Stimulated activated CD4-positive, alpha-beta T cell treated with anti-CD3 and anti-CD28 coated beads, Interleukin-4, amount 100 ng/mL, for 1 hour (primary cell): ENCODE measurements at places on chromosomes 12 and 14.

DNA sequence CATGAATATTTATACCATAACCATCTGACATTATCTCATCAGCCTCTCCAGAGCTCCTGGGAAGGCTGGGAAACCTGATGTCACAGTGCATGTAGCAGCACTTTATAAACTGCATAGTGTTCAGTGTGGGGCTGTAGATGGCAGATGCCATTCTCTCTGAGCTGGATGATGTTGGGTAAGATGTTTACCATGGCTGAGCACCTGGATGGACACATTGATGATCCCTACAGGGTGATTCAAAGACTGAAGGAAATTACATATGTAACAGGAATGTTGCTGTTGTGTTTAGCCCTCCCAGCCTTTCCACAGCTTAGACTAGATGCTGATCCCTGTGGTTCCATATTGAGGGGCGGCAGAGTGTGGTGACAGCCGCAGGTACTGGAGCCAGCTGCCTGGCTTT, 37.4 kb downstream of the IFT43 start:
- DNase-seq = no peak

GRCh38 chr12:98238515-98239130, 276.8 kb upstream of the TMPO start:
- no peak for DNase-seq

DNA sequence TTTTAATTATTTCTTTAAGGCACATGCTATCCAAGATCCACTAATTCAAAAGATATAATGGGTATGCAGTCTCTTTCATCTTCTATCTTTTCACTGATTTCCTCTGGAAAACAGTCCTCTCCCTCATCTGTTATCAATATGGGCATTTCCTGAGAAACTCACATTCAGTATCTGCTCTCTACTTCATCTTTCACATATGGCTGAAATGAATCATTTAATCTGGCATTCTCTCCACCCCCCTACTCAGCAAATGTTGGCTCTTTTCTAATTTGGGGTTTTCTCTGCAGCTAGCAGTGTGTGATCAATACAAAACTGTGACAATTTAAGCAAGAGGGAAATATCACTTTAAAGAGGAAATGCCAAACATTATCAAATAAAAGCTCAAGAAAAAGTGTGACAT, 157.1 kb upstream of the TMTC1 start:
- no peak for DNase-seq

- no peak for DNase-seq
Observed at GRCh38 chr12:84605983-84606382, 306.6 kb downstream of the SLC6A15 start.

GRCh38 chr14:39615352-39615751, 183.1 kb upstream of the FBXO33 start:
- no peak for DNase-seq

- no peak for DNase-seq
Observed at GRCh38 chr12:130576371-130576816, 139.7 kb downstream of the RIMBP2 start.

DNA sequence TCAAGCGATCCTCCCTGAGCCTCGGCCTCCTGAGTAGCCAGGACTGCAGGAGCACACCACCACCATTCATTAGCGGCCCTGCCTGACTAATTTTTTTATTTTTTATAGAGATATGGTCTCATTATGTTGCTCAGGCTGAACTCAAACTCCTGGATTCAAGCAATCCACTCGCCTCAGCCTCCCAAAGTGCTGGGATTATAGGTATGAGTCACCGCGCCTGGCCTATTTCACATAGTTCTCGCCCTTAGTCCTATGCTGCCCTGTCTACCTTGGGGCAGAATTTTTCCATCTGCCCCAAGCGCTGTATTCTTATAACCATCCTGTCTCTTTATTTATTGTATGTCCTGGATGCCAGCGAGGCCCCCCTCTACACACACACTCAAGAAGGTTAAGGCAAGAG, 50.9 kb upstream of the BCL2L14 start:
- no peak for DNase-seq

GRCh38 chr12:44088647-44089046, 252.8 kb downstream of the TMEM117 start:
- no peak for DNase-seq

DNA sequence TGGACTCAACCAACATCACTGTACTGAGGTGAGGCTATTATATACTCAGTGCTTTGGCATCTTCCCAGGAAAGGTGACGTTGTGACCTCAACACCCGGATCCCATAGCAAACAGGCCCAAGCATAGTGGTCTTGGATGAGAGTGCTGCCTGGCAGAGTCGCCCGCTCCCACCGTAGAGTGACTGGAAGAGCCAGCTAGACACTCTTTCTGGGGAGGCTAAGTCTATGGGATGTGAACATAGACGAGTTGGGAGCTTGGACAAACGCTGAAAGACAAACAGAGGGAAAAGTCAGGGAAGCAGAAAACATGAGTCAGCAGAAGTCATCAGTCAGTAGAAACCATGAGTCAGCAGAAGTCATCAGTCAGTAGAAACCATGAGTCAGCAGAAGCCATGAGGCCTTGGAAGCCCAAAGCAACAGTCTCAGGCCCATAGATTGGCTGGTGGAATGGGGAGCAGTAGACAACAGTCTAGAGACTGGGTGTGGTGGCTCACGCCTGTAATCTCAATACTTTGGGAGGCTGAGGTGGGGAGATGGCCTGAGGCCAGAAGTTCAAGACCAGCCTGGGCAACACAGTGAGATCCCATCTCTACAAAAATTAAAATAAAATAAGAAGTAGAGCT, 66.4 kb upstream of the MAP1LC3B2 start:
- no peak for DNase-seq

DNA sequence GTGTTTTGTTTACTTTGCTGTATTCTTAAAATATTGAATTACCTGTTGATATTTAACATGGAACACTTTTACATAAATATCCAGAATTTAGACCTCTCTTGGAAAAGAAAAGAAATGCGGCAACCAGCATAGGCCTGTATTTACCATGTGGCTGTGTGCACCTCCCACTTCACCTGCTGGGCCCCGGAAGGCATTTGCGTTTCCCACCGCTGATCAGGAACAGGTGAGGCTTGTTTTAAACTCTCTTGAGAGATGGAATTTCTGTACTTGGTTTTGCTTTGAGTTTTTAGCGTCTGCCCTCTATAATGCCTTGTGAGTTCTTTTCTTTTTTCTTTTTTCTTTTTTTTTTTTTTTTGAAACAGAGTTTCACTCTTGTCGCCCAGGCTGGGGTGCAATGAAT, 124.2 kb downstream of the GLT1D1 start:
- DNase-seq = no peak

DNA sequence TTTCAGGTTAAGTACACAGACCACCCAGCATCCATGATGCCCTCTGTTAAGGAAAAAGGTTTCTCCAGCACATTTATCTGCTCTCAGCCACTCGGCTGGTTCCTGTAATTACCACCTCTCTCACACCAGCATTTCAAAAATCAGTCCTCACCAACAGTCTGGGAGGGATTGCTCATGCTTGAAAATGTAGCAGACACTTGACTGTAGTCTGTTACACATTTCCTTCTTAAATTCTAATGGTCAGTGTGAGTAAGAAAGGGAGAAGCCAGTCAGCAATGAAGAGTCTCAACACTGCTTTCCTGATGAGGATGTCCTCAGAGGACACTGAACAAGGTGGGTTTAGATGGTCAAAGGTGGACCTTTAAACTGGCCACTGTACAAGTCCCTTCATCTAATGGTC, 6.0 kb downstream of the ZBTB39 start:
- no peak for DNase-seq

GRCh38 chr12:1611803-1612572, 17.0 kb upstream of the WNT5B start:
- no peak for DNase-seq

DNA sequence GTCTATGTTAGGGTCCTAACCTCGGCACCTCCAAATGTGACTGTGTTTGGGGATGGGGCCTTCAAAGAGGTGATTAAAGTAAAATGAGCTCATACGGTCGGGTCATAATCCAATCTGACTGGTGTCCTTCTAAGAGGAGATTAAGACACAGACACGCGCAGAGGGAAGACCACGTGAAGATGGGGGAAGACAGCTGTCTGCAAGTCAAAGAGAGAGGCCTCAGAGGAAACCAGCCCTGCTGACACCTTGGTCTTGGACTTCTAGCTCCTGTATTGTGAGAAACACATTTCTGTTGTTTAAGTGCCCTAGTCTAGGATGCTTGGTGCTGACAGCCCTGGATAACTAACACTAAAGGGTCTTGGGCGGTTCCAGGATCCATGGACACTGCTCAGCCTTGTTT, 109.6 kb downstream of the DICER1 start:
- DNase-seq = no peak

GRCh38 chr12:105840384-105840783, 298.4 kb downstream of the NUAK1 start:
- DNase-seq = no peak

DNA sequence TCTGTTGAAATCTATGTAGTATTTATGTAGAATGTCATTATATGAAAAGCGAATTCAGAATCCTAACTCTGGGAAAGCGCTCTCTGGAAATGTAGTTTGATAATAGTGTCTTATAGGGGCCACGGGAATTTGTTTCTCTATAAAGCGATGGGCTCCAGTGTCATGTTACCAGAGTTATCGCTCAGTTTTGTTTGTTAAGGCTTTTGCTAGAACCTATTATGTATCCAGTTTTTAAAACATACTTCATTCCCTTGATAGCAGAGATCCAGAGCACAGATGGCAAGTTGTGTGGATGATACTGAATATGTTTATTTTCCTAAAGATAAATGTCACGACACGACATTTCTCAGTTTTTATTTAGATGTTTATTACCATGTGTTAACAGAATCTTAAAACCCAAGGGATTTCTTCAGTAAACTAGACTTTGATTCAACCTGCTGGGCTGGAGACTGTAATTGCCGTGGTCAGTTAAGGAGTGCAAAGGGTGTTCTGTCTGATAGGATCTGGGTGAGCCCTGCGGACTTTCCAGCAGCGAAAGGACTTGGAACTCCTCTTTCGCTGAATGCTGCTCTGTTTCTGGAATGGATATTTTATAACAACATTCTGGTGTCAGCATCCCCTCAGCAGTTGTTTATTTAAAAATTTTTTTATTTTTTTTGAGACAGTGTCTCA, 1.7 kb upstream of the DNAH10 start:
- DNase-seq = no peak

DNA sequence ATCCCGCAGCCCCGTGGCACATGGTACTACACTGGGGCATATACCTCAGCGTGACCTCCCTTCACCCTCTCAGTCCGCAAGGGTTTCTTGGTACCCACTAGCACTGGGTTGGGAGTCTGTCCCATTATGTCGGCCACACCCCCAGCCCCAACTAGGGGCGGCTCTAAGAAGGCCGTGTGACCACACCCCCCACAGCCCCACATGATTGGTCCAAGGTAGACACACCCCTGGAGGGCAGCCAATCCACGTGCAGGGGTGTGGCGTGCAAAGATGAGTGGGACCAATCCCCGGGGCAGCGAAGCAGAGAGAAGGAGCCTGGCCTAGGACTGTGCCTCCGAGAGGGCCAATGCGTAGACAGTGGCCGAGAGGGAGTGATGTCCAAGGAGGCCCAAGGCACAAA, 34.6 kb upstream of the BEGAIN start:
- no peak for DNase-seq

DNA sequence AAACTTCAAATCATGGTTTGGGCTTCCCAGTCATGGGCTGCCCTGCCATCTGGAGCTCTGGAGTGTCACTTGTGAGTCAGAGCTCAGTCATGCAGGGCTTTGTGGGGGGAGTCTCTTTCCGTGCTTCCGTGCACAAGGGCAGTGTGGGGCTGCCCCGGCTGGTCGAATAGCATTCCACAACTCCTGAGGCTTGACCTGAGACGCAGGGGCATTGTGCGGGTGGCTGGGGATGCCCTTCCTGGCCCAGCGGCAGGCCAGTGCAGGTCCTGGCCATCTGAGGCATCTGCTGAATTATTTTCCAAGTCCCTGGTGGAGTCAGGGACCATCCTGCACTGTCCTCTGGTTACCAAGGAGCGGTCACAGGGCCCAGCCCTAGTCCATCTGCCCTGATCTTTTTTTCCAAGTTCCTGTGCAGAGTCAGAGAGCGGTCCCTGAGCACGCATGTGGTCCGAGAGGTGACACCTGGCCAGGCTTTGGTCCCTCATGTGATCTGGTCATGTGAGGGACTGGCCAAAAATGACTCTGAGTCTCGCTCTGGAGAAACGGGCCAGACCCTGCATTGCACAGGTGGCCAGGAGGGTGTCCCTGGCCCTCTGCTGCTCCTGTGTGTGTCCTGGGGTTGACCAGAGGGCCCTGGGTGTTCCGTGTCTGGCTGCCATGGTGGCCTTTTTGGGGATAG, 167.0 kb upstream of the ALG10B start:
- no peak for DNase-seq

DNA sequence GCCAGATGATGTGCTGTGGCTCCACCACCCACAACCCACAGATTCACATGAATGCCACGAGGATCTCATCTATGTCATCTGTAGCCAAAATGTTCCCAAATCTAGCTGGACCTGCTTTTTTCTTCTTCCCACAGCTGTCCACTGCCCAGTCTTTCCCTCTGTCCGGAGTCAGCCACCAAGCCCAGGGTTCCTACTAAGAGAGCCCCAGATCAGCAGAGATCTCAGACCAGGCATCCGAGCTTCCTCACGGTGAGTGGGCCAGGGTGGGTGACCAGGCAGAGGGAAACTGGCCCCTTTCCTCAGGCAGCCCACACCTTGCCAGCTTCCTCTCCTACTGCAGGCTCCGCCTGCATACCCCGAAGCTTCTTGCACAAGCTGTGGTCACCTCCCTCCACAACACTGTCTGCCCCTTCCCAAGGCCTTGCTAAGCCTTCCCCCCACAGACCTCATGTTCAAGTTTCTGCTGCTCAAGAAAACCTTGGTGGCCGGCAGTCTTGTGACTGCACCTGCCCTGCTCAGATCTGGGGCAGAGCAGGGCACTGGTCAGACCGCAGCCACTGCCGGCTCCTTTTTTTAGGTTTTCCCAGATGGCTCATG, 81.4 kb downstream of the ACTN1 start:
- DNase-seq = no peak

GRCh38 chr14:77681196-77682157, 26.3 kb downstream of the ALKBH1 start:
- DNase-seq = no peak
